ENCODE measurements at places on chromosomes 6 and 20.

DNA sequence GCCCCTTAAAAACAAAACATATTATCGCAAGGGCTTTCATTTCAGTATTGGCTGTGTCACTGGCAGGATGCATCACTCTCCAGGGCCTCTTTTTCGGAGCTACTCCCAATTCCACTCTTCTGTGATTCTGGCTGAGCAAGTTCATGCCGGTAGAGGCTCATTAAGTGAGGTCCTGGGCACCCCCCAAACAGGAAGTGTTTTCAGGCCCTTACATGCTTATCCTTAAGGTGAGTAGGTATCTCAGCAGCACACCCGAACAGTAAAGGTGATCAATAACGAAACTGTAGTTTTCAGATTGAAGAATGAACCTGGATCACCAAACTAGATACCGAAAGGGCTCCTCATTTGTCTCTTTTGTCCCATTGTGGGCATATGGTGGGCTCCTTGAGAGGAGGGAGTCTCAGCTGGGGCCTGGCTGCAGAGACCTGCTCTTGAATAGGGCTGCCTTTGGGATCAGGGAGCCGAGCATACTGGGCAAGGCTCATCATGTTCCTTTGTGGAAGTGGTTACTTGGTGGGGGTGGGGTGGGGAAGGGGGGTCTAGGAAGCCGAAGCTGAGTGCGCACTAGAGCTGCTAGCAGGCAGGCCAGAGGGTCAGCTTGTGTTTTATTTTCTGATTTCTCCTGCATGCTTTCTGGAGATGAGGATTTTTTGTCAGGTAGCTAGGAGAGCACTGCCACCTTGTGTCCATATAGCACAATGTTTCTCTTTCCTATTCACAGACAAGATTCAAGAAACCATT lies 65.2 kb downstream of the CDS2 start:
- peak; percentile 17 for DNase-seq

- DNase-seq, result peak; percentile 10
Observed at GRCh38 chr20:20237093-20237959, 130.6 kb upstream of the INSM1 start.

DNA sequence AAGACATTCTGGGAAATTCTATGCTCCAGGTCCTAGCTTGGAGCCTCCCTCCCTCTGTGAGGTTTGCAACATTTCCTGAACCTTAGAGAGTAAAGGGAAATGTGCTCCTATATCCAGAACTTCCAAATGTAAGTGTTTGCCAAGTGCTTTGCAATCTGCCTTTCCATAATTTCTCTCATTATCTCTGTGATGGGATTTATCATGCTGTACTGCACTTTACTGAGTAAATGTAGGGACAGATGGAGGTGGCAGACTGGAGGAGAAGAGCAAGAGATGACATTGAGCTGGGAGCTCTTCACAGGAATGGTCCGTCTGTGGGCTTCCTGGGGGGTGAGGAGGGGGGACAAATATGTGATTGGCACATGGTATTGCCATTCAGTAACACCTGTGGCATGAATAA lies 184.3 kb downstream of the SOX4 start:
- DNase-seq, result no peak

DNA sequence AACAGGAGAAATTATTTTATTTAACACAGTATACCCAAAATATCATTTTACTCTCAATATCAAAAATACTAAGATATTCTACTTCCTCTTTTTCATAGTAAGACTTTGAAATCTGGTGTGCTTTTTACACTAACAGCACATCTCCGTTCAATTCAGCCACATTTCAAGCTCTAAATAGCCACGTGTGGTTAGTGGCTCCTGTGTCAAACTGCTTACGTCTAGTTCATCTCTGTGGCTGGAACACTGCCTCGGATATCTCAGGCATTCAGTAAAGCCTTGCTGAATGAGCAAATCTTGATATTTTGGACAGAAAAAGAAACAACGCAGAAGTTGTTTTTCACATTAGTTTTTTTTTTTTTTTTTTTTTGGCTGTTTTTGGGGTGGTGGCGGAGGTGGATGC lies 136.1 kb downstream of the EYA4 start:
- no peak for DNase-seq
